Fibroblast of upper back skin (primary cell): ENCODE measurements at places on chromosomes 1 and 21.

GRCh38 chr21:14551741-14552140, 5.6 kb upstream of the SAMSN1 start:
- no peak for DNase-seq

DNA sequence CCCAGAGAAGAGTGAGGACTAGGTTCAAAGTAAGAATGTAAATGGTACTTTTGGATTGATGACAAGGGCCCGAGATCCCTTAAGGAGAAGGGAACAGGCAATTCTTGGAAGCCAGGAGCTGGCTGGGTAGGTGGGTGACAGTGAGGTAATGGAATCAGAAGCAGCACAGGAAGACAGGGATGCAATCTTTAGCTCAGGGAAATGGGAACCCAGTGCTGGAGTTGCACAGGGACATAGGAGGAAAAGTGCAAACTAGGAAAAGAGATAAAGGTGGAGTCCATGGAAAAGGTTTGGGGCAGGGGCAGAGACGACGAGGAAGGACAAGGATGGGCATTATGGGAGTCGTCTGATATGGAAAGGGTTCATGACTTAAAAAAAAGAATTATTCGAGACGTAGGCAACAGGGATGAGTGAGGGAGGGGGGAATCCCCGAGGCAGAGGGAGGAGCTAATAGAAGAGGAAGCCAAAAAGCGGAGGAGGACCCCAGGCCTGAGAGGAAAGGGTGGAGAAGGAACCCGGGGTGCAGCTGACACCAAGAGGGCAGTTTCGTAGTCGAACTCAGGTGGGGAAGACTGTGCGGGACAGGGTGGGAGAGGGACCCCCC, 495 bp downstream of the PI4KB start:
- peak; percentile 43 for DNase-seq

DNA sequence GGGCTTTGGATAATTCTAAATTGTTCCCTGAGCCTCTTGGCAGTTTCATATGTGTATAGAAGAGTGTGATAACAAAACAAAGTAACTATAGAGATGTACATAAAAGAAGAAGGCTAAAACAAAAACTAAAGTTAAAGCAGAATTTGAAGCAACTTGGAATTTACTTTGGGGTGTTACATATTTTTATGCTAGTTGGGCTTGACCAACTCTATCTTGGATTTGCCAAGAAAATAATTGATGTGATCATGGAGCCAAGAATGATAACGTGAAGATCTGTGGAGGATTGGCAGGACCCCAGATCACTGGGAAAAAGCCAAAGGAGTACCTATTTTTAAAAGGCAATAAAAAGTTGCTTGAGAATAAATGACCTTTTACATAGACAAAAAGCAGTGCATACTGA, 206.9 kb downstream of the LMO4 start:
- DNase-seq: no peak

- DNase-seq: no peak
Observed at GRCh38 chr1:201966171-201966570, 10.9 kb downstream of the TIMM17A start.
